ENCODE measurements at places on chromosomes 3 and 15.

- DNase-seq: no peak
These were observed 9.1 kb upstream of the ISL2 start for GRCh38 chr15:76327191-76328105.

GRCh38 chr3:129673012-129673411, 66.5 kb upstream of the PLXND1 start:
- no peak for DNase-seq

GRCh38 chr15:48636511-48636910, 9.0 kb downstream of the FBN1 start:
- DNase-seq: no peak

DNA sequence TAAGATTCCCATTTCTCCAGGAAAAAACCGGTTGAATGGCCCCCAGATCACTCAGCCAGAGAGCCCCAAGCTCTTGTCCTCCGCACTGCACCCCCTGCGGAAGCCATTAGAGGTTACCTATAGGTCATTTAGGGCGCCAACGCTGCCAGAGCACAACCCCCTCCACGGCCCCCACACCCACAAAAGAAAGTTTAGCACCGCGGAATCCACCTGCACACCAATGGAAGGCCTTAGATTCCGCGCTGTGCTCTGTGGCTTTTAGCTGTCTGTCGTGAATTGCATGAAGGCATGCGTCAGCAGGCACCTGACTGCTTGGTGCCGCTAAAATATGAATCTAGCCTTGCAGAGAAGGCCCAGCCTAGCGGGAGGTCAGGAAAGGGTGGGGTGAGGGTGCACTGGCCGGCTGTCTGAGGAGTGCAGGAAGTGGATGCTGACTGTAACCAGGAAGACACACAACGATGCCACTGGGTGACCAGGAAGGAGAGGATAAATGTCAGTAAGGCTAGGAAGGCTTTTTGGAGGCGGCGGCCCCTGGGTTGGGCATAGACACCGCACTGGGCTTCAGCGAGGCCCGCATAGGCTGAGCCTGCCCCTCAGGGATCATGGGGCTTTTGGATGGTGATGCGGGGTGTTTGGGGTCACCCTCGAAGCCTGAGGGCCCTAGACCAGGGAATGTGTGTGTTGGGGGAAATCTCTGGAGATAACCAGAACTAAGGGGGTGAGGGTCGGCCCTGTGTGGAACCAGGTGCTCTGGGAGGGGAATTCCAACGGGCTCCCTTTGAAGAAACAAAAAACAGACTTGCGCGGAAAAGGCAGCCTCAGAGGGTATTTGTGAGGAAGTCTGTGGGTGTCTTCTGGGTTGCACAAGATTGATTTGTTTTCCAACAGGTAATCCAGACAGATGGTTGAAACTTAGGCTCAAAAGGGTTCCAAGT, 976 bp upstream of the NUP210 start:
- DNase-seq: peak; percentile 86

DNA sequence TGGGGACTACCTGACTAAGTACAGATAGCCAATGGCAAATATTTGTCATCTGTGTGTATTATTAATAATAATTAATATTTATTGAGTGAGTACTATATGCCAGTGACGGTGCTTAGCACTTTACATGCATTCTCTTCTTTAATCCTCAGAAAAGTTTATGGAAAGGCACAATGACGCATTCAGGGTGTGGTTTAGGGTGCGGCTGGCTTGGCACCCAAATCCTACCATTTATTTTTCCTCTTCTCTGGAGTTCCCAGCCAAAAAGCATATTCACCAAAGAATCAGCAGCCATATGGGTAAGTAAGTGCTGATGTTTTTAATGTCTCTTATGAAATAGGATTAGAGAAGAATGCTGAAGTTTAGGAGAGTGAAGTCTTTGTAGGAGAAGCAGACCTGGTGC, 140.4 kb upstream of the TP63 start:
- no peak for DNase-seq

- DNase-seq: no peak
These were observed 48.0 kb upstream of the SCAANT1 start for GRCh38 chr3:63960048-63960711.

GRCh38 chr3:52177701-52178042, 20.3 kb upstream of the ALAS1 start:
- DNase-seq: no peak

- peak; percentile 47 for DNase-seq
These were observed 147.9 kb downstream of the OR4M2 start for GRCh38 chr15:22228101-22228762.

DNA sequence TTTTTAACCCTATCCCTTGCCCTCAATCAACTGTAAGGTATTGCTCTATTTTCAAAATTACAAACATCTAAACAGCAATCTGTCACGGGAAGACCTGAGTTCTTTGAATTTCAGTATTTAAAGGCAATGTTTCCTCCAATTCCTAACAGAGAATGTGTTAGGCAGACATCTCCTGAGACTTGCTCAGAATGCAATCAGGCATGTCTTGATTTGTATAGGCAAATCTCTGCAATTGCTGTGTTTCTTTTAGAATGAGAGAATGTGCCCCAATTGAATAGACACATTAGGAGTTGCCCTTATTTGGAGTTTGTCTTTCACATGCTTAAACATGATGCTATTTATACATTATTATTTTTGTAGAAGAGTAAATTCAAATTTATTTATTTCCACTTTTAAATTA, 205.6 kb downstream of the CADM2 start:
- no peak for DNase-seq

DNA sequence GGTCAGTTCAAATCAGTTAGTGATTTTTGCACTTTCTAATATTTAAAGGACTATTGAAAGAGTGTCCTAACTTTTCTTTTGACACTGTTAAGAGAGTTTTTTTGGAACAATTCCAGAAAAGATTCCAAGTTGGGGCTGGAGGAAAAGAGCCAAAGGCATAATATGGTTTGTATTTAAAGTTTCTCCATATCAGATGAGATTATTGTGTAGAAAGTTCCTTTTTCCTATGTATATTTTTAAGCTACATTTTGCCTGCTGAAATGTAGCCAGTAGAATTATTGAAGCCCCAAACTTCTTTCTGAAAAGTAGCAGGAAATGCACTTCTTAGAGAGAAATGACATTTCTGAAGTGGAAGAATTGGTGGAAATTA, 136.5 kb upstream of the TSC22D2 start:
- DNase-seq: no peak

DNA sequence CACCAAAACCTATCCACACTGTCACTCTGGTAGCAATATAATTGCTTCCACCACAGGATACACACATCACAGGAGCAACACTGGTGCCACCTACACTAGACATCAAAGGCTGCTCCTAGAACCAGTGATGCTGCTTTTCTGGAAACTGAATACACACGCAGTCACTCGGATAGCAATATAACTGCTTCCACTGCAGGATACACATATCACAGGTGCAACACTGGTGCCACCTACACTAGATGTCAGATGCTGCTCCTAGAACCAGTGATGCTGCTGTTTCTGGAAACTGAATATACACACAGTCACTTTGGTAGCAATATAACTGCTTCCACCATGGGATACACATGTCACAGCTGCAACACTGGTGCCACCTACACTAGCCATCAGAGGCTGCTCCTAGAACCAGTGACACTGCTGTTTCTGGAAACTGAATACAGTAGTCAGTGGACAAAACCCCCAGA, 6.9 kb upstream of the TNFSF10 start:
- DNase-seq: no peak

- DNase-seq: no peak
These were observed 179.9 kb downstream of the MCTP2 start for GRCh38 chr15:94411285-94411684.

DNA sequence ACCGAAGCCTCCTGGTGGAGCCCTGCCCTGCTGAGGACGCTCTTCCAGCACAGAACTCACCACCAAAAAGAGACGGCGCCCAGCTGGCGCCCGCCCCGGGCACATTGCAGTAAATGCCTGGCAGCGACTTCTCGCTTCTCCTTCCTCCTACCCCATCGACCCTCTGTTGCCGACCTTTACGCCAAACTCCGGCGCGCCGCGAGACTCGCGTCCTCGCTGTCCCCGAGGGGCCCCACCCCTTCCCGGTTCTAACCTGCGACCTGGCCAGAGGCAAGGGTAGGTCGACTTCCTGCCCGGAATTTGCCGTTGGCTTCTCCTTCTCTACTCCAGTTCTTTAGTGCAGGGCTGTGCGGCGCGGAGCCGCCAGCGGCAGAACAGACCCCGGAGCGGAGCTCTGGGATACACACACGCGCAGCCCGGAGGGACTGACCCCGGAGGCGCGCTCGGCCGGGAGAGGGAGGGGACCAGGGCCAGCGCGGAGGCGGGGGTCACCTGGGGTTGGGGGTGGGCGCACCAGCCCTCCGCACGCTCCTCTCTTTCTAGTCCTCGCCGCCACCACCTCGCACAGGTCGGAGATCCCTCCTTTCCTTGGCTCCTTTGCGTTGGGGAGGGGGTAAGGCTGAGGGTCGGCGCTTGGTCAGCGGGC, 226.6 kb upstream of the AZI2 start:
- peak; percentile 48 for DNase-seq

DNA sequence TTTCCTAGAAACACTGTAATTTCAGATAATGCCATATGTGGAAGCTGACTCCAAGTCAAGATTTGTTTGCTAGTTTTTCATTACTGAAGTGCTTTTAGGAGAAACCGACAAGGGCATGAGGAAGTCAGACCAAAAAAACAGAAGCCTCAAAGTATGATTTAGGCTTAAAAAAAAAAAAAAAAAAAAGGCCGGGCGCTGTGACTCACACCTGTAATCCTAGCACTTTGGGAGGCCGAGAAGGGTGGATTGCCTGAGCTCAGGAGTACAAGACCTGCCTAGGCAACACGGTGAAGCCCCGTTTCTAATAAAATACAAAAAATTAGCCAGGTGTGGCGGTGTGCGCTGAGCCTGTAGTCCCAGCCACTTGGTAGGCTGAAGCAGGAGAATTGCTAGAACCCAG, 11.6 kb downstream of the RPL15 start:
- no peak for DNase-seq

- DNase-seq: no peak
These were observed 169.5 kb downstream of the PLD1 start for GRCh38 chr3:171640520-171641412.

GRCh38 chr3:122800706-122801237, 5.9 kb downstream of the SLC49A4 start:
- DNase-seq: no peak

DNA sequence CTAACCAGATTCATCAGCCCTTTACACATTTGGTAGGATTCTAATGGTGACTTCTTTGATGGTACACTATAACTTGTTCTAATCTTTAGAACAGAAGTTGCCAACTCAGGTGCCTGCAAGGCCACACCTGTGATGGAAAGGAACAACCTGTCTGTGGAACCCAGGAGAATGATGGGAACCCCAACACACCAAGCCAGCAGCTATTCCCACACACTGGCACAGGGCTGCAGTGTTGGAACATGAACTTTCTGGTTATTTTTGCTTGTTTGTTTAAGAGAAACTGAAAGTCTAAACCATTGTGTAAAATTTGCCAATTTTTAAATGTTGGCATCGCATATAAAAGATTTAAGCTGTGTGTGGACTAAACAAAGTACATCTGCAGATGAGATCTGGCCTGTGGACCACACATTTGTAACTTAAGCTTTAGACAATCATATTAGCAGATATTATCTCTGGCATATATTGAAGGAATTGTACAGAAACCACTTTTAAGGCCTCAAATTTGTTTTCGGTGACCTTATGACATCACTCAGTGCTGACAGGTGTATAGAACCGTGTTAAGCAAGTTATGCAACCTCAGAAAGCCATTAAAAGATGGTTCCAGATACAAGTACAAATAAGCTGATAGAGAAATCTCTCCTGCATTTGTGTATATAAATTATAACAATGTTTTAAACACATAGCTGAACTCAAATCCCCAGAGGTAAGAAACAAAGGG, 242.9 kb downstream of the SLC9A9 start:
- no peak for DNase-seq

GRCh38 chr3:115275896-115276295, 128.8 kb upstream of the ZBTB20 start:
- no peak for DNase-seq

GRCh38 chr15:92747047-92747446, 91.5 kb upstream of the FAM174B start:
- DNase-seq: no peak

GRCh38 chr3:193917158-193917557, 218.8 kb upstream of the HES1 start:
- no peak for DNase-seq

GRCh38 chr3:46695962-46696894, 2.7 kb upstream of the ALS2CL start:
- DNase-seq: no peak

- no peak for DNase-seq
These were observed 137.5 kb upstream of the FOXB1 start for GRCh38 chr15:59866642-59867041.

DNA sequence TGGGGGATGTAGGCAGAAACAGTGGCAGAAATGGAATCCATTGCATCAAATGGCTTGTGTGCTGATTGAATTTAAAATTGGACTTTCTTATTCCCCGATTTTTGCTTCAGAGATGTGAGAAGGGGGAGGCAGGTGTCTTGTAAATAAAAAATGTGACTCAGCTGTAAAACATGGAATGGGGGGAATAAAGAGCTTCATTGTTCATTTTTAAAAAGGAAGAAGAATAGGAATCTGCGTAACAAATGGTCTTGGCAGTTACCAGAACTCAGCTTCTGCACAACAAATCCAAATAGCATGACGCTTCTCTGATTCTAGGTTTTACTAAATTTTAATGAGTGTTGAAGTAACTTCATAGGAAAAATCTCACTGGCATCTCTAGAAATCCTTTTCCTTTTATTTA, 323.9 kb upstream of the GBE1 start:
- no peak for DNase-seq

DNA sequence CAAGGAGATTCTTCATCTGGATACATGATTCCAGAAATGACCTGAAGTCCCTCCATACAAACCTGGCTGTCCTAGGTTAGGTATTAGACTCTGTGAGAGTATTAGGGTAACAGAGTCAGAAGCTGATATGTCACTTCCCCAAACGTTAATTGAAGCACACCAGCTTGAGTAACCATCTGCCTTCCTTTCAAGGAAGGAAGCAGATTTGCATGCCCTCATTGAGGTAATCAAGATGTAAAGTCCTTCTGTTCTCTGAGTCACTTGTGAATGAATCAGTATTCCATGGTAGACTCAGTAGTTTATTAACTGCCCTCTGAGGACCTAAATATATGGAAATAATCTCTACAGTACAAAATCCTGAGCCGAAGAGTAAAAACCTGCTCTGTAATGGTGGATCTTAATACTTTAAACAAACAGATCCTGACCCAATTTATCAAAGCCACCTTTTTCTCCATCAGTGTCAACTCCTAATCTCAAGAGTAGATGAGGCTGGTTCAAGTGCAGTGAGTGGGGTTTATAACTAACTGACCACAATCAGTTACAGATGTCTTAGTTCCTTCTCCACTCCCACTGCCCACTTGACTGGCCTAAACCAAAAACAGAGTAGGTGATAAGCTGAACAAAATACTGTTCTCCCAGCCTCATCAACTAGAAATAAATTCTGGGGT, 246.2 kb upstream of the CHRM5 start:
- DNase-seq: no peak

Data from activated CD8-positive, alpha-beta memory T cell treated with anti-CD3 and anti-CD28 coated beads, Interleukin-2, amount 50 U/mL, for 48 hours (primary cell).